ENCODE measurements at places on chromosomes 12 and 14.

GRCh38 chr12:8771072-8771471 lies 51.3 kb upstream of the A2ML1 start:
- DNase-seq: no peak

DNA sequence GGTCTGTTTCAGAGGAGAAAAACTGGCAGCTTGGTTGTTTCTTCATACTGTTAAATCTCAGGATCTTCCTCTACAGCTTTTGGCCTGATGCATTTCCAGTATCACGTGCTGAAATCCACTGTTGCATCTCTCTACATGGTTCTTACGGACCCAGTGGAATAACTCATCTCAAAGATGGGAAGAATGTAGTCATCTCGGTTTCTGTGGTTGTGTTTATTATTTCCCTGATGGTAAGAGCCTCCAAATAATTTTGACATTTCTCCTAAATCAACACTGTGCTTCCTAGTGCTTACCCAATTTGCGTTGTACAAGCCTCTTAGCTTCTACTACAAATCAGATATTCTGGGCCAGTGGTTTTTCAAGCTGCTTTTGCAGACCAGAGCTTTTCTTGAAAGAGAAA lies 812.8 kb downstream of the C12orf50 start:
- DNase-seq: peak; percentile 55

GRCh38 chr12:122730215-122731014 lies at the start of gene HCAR1:
Gene HCAR1, minus strand, starts transcription at chr12:122730844. Its CDS starts 505 bp downstream, at chr12:122730339.
- DNase-seq: peak; percentile 55

DNA sequence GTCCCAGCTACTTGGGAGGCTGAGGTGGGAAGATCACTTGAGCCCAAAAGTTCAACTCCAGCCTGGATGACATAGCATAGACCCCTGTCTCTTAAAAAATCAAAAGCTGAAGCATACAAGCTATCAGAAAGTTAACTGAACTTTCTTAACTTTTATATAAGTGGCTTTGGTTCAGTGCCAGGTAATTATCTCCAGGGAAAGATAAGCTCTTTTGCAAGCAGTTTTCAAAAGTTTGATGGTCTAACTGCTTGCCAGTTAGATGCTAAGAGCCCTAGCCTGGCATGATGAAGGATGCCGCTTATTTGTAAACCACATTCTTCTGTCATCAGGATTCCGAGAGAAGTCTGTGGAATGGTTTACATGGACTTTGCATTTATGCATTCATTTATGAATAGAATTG lies 409.1 kb downstream of the AEBP2 start:
- DNase-seq: no peak

DNA sequence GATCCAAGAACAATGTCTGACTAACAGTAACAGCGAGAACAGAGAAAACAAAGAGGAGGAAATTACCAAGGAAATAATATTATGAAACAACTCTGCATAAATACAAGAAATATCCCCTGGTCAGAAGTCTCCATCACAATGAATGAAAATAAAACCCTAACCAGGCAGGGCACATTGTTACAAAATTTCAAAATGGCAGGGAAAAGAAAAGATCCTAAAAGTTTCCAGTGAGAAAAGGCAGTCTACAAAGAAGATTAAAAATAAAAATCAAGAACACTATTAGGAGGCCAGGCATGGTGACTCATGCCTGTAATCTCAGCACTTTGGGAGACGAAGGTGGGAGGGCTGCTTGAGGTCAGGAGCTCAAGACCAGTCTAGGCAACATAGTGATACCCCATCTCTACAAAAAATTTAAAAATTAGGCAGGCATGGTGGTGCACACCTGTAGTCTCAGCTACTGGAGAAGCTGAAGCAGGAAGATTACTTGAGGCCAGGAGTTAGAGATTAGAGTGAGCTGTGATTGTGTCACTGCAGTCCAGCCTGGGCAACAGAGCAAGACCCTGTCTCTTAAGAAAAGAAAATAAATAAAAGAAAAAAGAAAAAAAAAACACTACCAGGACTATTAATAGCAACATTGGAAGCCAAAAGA lies 47.8 kb downstream of the FERMT2 start:
- DNase-seq: peak; percentile 63

- no peak for DNase-seq
Measured at GRCh38 chr12:18749386-18749957, 11.6 kb downstream of the CAPZA3 start.

GRCh38 chr12:100234591-100235304 lies 32.1 kb downstream of the DEPDC4 start:
- DNase-seq: peak; percentile 64

DNA sequence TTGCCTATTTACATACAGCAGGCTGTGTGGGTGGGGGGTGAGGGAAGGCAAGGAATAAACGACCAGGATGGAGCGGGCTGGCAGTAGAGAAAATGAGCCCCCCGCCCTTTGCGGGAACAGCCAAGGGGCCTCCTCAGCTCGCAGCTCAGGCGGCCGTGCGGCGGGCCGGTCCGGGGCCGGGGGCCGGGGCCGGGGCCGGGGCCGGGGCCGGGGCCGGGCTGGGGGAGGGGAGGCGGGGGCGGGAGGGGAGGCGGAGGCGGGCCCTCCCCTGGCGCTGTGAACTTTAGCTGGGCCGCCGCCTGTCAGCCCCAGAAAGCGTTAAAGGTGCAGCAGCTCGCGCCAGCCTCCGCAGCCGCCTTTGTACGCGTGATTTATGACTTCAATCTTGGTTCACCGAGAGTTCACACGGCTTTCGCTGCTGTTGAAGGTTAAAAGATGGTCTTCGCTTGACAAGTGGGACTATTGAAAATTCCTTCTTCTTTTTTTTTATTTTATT lies 28.8 kb downstream of the HOXC4 start:
- peak; percentile 20 for DNase-seq

GRCh38 chr12:108580531-108580930 lies 17.4 kb downstream of the TMEM119 start:
- no peak for DNase-seq

DNA sequence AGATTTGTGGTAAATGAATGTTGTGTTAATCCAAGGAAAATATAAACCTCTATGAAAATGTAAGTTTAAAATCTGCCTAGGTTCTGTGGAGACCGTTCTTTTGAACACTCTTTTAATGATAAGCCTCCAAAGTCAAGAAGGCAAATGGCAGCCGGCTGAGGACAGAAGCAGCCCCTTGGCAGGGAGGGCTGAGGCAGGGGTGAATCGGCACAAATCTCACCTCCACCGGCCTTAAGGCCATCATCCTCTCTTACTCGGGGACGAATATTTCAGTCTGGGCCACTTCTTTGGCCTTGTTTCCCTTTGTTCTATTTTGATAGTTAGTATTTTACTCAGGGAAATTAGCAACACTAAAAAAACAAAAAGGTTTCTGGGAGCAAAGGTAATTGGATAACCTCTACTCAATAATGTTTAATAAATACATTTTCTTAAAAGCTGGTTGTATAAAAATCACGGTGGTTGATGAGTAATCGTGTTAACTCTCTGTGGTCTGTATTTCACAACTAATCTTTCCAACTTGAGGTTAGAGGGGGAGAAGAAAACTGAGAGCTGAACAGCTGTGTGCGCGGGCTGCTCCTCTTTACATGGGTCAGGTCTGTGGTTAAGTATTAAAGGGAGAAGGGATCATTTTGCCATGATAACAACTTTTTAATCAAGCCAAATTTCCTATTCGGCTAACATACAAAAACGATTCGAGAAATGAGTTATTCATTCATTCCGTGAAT lies 18.6 kb downstream of the LGMN start:
- DNase-seq: peak; percentile 90

DNA sequence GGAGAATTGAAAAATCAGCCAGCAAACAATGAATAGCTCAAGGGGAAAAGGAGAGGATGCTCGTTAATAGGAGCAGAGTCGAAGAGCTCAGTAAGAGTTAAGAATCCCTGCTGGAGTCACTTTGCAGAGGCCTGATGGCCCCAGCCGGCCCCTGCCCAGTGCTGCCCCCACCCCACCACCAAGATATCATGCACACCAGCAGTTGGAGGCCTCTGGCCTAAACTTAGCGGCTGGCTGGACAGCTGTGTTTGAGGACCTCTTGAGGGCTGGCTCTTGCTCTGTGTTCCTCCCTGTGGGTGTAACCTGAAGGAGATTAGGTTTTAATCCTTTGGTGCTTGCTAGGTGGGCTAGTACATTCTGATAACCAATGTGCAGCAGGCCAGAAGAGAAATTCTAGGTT lies 142.0 kb downstream of the PLXNC1 start:
- DNase-seq: no peak

GRCh38 chr12:95470300-95470699 lies 3.7 kb upstream of the METAP2 start:
- no peak for DNase-seq

DNA sequence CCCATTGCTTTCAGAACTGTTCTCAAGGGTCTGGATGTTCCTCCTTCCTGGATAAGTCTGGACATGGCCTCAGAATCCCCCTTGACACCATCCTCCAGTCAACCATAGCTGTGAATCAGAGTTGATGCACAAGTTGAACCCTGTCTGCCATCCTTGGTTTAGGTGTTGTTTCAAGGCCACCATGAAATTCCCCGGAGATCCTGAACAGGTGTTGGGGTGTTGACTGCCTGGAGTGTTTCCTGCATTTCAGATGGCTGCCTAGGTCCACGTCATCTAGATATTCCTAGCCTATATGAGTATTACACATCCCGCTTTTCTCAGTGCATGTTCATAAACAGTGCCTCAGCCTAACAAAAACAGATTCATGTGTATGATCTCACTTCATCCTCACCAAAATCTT lies 86.7 kb upstream of the PWP1 start:
- DNase-seq: no peak

- no peak for DNase-seq
Measured at GRCh38 chr14:72573725-72574417, 320.0 kb downstream of the DPF3 start.

GRCh38 chr12:2749580-2749979 lies 45.2 kb upstream of the FKBP4 start:
- no peak for DNase-seq

DNA sequence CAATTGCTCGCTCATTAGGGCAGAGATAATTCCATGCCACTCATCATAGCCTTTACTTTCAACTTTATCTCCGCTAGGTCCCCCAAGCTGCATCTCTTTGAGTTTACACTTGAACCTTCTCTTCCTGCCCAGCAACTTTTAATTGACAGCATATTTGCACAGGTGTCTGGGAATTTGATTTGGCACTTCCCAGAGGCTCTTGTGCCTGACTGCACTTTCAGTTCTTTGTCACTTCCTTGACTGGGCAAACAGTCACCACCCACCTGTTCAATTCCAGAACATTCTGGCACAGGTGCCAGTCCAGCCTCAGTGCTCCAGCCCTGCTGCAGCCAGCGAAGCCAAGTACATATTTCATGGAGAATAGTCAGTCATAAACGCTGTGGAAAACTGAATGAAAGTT lies 110.1 kb upstream of the LRIG3 start:
- DNase-seq: no peak

DNA sequence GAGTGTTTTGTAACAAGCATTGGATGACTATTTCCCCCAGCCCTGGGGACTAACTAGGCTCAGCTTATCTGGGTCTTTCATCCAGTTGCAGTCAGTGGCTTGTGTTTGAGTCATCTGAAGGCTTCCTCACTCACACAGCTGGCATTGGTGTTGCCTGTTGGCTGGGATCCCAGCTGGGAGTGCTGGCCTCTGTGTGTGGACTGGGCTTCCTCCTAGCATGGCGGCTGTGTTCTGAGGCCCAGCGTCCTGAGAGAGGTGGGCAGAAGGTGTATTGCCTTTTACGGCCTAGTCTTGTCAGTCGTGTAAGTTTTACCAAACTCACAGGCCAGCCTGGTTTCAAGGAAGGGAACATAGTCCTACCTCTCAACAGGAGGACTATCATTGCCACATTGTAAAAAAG lies 28.3 kb upstream of the PPP2R5C start:
- DNase-seq: peak; percentile 42

DNA sequence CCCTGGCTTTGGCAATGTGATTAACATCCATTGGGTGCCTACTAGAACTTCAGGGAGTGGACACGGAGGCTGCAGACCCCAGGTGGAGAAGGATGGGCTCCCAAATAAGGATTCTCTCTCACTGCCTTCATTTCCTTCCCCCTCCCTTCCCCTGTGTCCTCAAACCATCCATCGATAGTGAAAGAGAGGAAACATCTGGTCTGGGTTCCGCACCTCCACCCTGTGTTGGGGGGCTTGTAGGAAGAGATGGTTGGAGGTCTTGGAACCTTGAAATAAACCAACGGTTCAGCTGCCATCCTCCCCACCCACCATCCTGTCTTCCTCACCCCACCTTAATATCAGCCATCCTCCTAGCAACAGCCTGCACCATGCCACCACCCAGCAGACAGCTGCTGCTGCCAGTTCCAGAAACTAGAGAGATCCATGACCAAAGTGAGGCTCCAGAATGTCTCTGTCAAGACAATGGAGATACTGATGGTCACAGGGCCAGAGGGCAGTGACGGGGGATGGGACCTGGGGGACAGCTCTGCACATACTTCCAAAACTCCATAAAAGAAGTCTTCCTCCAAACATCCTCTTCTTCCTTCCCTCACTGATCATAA lies 153.1 kb upstream of the CCND2 start:
- no peak for DNase-seq

GRCh38 chr12:77082021-77082420 lies 16.7 kb upstream of the E2F7 start:
- no peak for DNase-seq

- DNase-seq: no peak
Measured at GRCh38 chr12:120116441-120116791, at the start of gene RAB35. Gene RAB35, minus strand, starts transcription at chr12:120116753. Its CDS starts 103 bp downstream, at chr12:120116650.

GRCh38 chr12:67155863-67156262 lies 113.3 kb upstream of the CAND1 start:
- DNase-seq: peak; percentile 4

GRCh38 chr14:94597788-94598187 lies 14.4 kb upstream of the SERPINA3 start:
- no peak for DNase-seq

- DNase-seq: no peak
Measured at GRCh38 chr14:24701062-24701461, 67.1 kb upstream of the GZMB start.

DNA sequence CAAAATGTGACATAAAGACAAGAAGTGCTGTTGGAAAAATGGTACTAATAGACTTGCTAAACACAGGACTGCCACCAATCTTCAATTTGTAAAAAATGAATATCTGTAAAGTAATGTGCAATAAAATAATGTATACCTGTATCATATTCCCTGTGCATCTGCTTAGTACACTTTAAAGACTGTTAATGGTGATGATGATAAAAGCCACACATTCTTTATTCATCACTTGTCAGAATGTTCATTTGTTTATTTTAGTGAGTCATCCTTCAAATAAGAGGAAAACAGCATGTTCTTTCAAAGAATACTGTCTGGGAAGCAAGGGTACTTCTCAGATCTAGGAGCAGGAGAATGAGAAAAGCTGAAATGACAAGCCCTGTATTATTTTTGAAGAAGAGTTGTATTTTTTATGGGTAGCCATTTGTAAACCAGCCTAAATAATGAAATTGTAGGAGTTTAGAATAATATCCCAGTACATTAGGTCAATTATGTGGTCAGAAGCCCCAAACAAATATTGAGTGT lies 78.3 kb upstream of the PSMA6 start:
- DNase-seq: peak; percentile 58

DNA sequence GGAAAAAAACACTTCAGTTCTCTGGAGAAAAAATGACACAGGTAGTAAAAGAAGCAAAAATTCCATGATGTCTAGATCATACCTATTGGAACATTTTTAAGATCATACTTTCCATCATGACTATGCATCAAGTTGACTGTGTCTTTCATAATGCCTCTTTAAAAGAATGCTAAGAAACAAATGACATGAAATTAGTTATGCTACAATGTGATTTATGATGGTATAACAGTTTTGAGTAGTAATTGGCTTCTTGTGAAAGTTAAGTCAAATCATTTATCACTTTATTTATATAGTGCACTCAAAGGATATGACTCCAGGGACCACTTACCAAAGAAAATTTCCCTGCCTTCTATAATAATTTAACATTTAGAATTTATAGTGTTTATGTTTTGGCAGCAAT lies 28.5 kb downstream of the RASSF9 start:
- no peak for DNase-seq

Data from astrocyte of the spinal cord (primary cell).